Stimulated activated CD4-positive, alpha-beta T cell treated with anti-CD3 and anti-CD28 coated beads, Interleukin-2, amount 100 ng/mL, for 4 hours (primary cell): ENCODE measurements at places on chromosomes 11 and 22.

DNA sequence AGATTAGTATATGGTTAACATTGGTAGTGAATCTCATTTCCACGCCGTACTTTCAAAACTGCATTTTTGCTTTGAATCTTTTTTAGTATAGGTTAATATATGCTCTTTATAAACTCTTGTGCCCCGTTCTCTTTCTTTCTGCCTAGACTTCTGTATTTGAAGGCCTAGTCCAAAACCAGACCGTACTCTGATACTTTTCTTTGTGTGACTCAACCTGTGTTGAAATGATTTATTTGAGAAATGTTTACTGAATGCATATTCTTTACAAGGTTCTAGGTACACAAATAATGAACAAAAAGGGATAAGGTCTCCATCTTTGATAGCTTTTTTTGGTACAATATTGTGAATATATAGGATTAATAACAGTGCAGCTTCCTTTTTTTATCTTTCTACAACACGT lies 68.3 kb downstream of the HIPK3 start:
- no peak for DNase-seq

DNA sequence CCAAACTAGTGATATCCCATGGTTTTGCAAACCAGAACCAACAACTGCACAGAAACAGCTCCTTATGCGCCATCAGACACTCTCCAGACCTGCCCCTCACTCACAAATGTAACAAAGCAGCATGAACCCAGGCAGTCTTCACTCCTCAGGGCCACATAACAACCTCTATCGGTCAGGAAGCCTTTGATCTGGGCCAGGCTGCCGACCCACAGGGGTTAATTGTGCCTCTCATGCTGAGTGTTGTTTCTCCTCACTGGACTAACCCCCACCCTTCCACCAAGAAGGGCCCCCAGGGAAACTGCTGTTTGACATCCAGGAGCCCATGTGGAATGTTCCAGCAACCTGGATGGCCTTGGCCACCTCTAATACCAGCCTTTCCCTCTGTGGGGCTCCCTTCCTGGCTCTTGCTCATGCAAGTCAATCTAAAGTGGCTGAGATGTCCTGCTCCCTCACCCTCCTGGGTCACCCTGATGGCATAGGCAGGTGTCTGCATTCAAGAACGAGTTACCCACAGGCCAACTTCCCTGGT lies 7.9 kb upstream of the RGL4 start:
- DNase-seq: no peak

- DNase-seq: no peak
Measured at GRCh38 chr22:23228503-23228902, 48.2 kb downstream of the BCR start.

GRCh38 chr11:34830648-34831047 lies 85.5 kb downstream of the APIP start:
- no peak for DNase-seq

DNA sequence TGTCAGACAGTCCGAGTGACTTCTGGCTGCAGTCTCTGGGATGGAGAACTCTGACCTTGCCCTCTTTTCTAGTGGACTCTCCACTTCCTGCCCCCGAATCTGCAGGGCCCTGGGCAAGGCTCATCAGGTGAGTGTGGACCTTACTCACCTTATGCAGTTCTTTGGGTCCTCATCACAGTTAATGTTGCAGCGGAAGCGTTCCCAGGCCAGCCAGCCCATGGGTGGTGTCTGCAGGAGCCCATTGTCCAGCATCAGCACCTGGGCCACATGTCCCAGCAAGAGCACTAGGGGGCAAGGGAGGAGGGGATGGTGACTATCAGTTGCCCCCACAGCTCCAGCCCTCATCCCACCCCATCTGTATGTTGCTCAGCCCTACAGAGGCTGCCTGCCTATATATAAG lies 2.3 kb downstream of the NAGA start:
- DNase-seq: no peak

- no peak for DNase-seq
Measured at GRCh38 chr11:118212131-118212725, 12.6 kb downstream of the JAML start.

GRCh38 chr11:70582886-70583641 lies 184.7 kb downstream of the CTTN start:
- DNase-seq: no peak

GRCh38 chr11:116517584-116517983 lies 255.2 kb downstream of the BUD13 start:
- no peak for DNase-seq

DNA sequence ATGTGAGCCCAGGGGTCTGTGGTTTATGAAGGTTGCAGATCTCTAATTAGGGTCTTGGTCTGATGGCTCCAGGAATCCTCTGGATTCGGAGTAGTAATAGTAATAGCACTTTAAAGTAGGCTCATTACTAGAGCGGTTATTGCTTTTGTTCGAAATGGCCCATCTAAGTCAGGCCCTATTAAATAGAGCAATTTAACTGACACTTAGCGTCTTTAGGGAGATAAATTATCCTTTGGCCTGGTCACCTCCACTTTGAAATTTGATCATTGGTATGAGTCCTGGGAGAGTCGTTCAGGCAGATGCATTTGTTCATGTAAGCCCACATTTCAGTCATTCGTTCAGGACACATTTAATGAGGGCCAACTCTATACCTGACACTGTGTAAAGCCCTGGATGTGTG lies 54.8 kb downstream of the LDLRAD3 start:
- no peak for DNase-seq

DNA sequence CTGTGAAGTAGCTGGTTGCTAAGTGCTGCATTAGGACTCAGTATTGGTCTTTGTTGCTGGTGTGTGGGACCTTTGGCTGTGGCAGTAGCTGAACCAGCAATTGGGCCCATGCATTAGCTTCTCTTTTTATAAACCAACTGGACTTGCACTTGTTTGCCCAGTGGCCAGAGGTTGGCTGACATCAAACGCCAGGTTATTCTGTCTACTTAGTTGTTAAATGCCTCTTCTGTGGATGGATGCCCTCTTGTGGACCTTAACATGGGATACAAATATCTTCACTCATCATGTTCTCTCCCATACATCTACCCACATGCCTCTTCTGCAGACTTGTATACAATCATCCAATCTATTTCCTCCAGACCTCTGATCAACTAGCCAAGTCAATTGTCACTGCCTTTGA lies 26.4 kb upstream of the ARHGAP20 start:
- no peak for DNase-seq

- no peak for DNase-seq
Measured at GRCh38 chr11:110812086-110812733, 100.0 kb upstream of the ARHGAP20 start.
